Upper lobe of right lung (tissue), 1 donor: ENCODE measurements at places on chromosomes 6 and 20.
A peak's percentile ranks its signal among the peaks of the same experiment; 100 is the strongest.

DNA sequence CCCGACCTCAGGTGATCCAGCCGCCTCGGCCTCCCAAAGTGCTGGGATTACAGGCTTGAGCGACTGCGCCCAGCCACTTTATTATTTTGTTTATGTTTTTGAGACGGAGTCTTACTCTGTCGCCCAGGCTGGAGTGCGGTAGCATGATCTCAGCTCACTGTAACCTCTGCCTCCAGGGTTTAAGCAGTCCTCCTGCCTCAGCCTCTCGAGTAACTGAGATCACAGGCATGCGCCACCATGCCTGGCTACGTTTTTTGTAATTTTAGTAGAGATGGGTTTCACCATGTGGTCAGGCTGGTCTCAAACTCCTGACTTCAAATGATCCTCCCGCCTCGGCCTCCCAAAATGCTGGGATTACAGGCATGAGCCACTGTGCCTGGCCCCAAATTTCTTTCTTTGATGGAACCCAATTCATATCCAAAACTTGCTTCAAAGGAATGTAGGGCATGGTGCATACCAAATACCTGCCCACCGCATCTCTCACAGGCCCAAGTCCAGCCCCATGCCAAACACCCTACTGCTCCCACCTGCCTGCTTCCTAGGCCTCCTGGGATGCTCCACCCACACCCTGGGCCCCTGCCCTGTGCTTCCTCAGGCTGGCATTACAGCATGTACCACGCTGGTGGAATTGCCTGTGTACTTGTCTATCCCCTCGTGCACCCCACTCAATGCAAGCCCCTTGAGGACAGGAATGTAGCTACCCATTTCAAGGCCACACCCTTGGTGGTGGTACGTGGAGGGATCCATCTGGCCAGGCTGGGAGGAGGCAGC lies 4.9 kb upstream of the HMGA1 start:
- H3K4me1 ChIP-seq: peaks cover 9% of the 10 kb centered on the region
- H3K27ac ChIP-seq: no peak overlapping the region
- DNase-seq: no peak
- H3K27me3 ChIP-seq: no peaks in the 10 kb centered on the region

DNA sequence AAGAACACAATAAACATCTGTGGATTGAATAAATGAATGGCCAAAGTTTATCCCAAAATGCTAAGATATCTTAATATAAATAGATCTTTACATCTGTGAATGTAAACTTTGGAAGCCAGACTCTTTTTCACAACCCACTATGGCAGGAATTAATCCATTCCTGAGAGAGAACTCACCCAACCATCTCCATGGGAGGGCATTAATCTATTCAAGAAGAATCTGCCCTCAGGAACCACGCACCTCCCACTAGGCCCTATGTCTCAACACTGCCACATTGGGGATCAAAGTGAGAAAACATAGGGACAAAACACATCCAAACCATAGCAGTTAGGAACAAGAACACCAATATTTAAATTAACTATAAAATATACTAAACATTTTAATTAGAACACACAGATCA lies 3.4 kb downstream of the UBE3D start:
- no peaks in the 10 kb centered on the region for H3K36me3 ChIP-seq
- DNase-seq: no peak
- H3K27ac ChIP-seq: no peak overlapping the region
- H3K27me3 ChIP-seq: no peaks in the 10 kb centered on the region
- no peak overlapping the region for H3K4me3 ChIP-seq

DNA sequence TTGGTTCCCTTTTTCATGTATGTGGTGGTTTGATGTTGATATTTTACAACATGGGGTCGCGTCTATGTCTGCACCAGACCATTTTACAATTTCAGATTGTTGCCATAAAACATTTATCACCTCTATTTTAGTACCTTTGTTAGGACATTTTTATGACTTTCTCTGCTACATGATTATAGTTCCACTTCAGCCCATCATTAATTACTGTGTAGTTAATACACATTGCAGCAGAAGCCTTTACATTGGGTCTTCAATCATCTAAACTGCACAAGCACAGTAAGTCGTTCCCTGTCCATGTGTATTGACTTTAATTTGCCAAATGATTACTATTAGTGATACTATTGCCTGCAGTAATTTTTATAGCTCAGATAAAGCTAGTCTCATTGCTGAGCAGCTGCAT lies 15.7 kb upstream of the TMEM217 start:
- no peaks in the 10 kb centered on the region for H3K27me3 ChIP-seq
- no peak overlapping the region for H3K27ac ChIP-seq
- no peaks in the 10 kb centered on the region for H3K4me1 ChIP-seq
- DNase-seq: no peak
- H3K4me3 ChIP-seq: no peak overlapping the region
- H3K36me3 ChIP-seq: peaks cover 9% of the 10 kb centered on the region

DNA sequence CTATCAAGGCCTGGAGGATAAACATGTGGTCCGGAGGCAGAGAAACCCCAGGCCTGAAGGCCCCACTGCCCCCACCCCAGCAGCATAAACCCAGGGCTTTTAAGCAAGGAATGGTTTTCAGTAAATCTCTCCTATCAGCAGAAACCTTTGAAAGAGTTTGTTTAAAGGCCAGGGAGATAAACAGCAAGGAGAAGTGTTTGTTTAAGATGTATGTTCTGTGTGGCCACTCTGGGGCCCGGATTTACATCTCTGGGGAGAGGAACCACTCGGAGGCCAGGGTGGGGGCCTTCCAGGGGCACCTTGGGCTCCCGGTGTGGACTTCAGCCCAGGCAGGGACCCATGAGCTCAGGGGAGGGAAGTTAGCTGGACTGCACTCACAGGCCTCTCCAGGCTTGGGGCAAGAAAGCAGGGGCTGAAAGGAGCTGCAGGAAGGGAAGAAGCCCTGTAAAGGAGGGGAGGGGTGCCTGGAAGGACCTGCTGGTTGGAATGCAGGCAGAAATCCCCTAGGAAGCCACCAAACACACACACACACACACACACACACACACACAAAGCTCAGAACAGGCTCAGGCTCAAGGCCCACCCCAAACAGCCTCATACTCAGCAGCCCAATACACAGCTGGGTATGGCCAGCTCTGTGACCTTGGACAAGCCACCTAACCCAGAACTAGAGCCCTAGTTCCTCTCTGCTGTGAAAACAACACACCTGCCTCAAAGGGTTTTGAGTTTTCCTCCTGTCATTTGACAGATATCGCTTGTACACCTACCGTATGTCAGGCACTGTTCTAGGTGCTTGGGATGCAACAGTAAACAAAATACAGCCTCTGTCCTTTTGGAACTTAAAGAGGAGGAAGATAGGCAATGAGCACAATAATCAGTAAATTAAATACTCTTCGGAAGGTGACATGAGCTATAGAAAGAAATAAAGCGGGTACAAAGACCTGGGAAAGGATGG lies 26.2 kb upstream of the FOXP4 start:
- H3K27ac ChIP-seq: peak overlapping the region; percentile 2
- no peaks in the 10 kb centered on the region for H3K36me3 ChIP-seq

GRCh38 chr6:7805078-7805849 lies 79.4 kb downstream of the BMP6 start:
- no peak for DNase-seq
- no peaks in the 10 kb centered on the region for H3K36me3 ChIP-seq
- H3K27ac ChIP-seq: no peak overlapping the region
- no peaks in the 10 kb centered on the region for H3K4me1 ChIP-seq
- no peak overlapping the region for H3K4me3 ChIP-seq
- no peaks in the 10 kb centered on the region for H3K27me3 ChIP-seq

DNA sequence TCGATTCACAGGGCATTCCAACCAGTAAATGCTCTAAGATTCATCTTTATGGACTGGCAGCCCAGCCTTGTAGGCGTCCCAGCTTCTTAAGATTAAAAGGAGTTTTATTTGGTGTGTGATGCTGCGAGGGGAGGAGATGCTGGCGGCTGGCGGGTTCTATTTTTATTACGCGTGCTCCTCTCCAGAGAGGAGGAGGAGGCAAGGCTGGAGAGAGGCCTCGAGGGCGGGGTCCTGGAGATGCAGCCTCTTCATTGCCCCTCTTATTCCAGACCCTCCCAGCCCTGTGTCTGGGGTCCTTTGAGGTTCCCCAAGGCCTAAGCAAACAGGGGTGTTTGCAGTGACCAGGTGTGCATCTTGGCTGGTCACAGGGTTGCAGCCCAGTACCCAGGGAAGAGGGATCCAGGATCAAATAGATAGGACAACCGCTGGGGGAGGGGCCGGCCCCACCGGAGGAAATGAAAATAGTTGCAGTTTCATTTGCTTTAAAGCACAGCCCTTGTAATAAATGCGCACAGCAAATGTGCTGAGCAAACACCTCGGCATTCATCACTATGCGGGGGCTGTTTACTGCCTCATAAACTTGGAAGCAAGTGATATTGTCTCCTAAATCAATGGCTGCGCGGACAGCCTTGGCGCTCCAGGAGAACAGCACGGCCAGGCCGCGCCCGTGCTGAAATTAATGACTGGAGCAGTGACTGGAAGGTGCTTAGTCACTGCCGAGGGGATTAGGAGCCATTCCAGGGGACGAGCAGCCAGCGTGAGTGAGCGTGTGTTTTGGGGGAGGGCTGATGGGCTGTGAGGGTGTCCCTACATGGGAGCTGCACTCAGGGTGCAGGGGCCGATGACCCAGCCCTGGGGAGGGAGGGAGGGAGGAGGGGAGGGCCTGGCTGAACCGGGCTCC lies 83.0 kb downstream of the TMEM242 start:
- DNase-seq: peak; percentile 59
- no peaks in the 10 kb centered on the region for H3K36me3 ChIP-seq
- no peak overlapping the region for H3K27ac ChIP-seq
- H3K27me3 ChIP-seq: peaks cover 7% of the 10 kb centered on the region
- H3K4me1 ChIP-seq: peaks cover 4% of the 10 kb centered on the region
- no peak overlapping the region for H3K4me3 ChIP-seq

DNA sequence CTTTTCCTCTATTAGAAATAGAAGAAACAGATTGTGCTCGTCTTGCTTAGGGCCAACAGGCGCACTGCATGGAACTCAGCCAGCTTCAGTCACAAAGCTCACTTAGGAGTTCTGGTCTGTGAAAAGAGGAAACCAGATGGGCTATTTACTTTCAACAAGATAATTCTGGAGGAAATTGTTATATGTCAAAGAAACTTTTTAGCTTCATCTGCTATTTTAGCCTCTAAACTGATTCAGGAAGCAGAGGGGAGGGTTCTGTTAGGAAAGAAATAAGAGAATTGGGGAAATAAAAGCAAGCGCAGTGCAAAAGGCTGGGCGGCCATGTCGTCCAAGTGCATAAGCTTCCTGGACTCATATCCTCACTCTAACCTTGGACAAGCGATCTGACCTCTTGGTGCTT lies 21.3 kb downstream of the PRKN start:
- peak overlapping the region; percentile 4 for H3K4me3 ChIP-seq
- H3K36me3 ChIP-seq: no peaks in the 10 kb centered on the region
- DNase-seq: no peak
- H3K4me1 ChIP-seq: peaks cover 5% of the 10 kb centered on the region

DNA sequence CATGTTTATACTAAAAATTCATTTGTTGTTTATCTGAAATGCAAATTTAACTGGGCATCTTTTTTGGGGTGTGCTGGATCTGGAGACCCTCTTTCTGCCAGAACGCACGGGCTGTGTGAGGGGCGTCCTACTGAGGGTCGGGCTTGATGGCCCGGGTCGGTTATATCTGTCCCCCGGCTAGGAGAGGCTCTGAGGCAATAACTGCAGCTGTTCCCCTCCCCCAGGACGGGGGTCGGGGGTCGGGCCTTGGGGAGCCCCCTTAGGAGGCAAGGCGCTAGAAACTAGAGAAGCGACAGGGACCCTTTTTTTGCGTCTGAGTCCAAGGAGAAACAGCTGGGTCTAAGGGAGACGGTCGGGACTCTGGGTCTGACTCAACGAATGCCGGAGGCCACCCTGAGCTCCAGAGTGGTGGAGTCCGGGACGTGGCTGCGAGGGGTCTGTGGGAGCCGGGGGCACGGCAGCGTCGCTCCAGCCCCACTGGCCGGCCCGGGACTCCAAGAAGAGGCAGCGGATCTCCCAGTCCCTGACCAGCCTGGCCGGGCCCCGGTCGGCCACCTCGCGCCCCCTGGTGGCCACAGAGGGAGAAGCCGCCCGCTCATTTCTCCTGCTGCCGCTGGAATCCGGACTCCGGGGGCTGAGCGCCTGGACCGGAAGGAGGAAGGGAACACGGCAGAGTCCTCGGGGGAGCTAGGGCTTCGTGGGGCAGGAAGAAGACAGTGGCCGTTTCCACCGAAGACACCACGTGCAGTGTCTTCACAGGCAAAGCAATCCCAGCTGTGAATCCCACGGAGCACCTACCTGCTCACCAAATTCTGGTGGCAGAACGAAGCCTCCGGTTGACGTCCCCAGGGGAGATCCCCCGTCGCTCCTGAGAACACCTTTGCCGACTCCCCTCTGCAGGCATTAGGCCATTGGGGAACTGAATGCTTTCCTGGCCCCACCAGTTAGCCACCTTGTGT lies 24.0 kb upstream of the SCML4 start:
- no peaks in the 10 kb centered on the region for H3K36me3 ChIP-seq
- H3K4me1 ChIP-seq: peaks cover 6% of the 10 kb centered on the region
- H3K4me3 ChIP-seq: peak overlapping the region; percentile 46
- peaks cover 5% of the 10 kb centered on the region for H3K27me3 ChIP-seq
- H3K27ac ChIP-seq: no peak overlapping the region

DNA sequence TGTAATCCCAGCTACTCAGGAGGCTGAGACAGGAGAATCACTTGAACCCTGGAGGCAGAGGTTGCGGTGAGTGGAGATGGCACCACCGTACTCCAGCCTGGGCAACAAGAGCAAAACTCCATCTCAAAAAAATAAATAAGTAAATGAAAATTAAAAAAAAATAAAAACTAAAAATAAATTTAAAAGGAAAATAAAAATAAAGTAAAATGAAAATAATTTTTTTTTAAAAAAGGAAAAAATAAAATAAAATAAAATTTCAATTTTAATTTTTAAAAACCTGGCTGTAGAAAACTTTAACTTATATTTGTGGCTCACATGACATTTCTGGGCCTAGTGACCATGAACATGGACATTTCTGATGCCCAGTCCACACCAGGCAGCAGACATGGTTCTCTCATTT lies 16.1 kb downstream of the HCK start:
- no peak overlapping the region for H3K27ac ChIP-seq
- H3K4me3 ChIP-seq: no peak overlapping the region
- H3K27me3 ChIP-seq: no peaks in the 10 kb centered on the region
- no peaks in the 10 kb centered on the region for H3K4me1 ChIP-seq
- H3K36me3 ChIP-seq: no peaks in the 10 kb centered on the region

DNA sequence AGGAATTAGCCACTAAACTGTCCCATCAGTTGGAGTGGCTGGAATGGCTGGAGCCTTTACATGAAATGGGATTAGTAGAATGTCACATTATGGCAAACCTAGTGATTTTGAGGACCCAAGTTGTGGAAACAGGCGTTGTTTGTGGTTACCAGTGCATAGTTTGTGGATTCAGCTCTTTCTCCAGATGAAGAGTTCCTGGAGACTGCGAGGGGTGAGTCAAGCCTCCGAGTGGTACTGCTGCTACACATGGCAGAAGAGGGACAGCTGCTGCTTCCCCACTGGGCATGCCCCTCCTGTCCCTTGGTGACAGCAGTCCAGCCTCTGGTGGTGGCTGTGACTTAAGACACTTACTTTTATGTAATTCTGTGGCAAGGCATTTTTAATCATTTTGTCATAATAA lies 94.2 kb upstream of the SCP2D1 start:
- no peaks in the 10 kb centered on the region for H3K4me1 ChIP-seq
- no peak overlapping the region for H3K4me3 ChIP-seq
- no peak overlapping the region for H3K27ac ChIP-seq
- no peaks in the 10 kb centered on the region for H3K36me3 ChIP-seq
- no peak for DNase-seq

- H3K36me3 ChIP-seq: no peaks in the 10 kb centered on the region
- DNase-seq: no peak
These were observed 56.9 kb downstream of the FAM217A start for GRCh38 chr6:4021854-4022695.

- H3K4me1 ChIP-seq: no peaks in the 10 kb centered on the region
- no peaks in the 10 kb centered on the region for H3K36me3 ChIP-seq
- DNase-seq: no peak
These were observed 14.7 kb upstream of the CHD6 start for GRCh38 chr20:41632896-41633295.
